ENCODE measurements at places on chromosomes 1 and 21.

- no peak for DNase-seq
These were observed 53.4 kb upstream of the BCAR3 start for GRCh38 chr1:93734999-93735398.

DNA sequence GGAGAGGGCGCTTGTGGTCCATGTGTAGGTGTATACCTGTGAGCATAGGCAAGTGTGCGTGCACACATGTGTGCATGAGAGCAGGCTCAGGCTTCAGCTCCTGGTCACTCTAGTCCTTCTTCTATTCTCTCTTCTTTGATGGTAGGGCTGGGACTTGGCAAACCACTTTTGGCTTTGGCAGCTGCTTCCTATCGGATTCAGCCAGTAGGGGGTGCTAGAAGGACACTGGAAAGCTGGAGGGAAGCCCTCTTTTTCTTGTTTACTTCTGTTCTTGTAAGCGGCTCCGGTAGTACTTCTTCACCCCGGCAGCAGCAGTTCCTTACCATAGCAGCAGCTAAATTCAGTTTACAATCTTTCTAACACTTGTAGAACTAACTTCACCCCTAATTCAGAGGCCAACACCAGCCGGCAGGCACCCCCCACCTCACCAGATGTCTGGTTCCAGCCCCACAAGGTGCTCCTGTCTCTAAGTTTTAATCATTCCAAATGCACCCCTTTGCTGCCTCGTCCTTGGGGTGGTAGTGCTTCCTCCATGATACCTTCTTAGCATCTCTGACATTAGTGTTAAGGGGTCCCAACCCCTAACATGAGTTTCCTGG is 25.1 kb downstream of the NENF start:
- no peak for DNase-seq

DNA sequence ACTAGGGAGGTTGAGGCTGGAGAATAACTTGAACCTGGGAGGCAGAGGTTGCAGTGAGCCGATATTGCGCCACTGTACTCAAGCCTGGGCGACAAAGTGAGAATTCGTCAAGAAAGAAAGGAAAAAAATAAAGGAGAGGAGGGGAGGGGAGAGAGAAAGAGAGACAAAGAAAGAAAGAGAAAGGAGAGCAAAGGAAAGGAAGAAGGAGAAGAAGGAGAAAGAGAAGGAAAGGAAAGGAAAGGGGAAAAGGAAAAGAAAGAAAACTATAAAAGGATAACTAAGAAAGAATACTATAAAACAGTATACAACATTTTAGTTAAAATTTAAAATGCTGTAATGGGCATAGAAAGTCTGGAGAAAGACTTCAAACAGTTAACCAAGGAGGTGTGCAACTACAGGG is 33.6 kb downstream of the EIF4G3 start:
- DNase-seq, result no peak

- DNase-seq, result no peak
These were observed 15.9 kb upstream of the S1PR1 start for GRCh38 chr1:101220906-101221305.

DNA sequence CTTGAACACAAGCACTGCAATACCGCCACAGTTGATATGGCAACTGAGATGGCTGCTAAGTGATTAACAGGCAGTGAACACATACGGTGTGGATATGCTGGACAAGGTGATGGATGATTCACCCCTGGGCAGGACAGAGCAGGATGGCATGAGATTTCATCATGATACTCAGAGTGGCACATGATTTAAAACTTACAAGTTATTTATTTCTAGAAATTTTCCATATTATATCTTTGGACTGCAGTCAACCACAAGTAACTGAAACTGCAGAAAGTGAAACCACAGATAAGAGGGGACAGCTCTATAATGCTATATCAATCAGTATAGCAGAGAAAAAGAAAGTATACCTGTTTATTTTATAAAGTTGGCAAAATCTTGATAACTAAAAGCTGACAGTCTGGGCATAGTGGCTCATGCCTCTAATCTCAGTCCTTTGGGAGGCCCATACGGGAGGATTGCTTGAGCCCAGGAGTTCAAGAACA is 47.9 kb downstream of the PHACTR4 start:
- DNase-seq, result no peak
